ENCODE measurements at places on chromosomes 2 and 18.
A peak's percentile ranks its signal among the peaks of the same experiment; 100 is the strongest.

DNA sequence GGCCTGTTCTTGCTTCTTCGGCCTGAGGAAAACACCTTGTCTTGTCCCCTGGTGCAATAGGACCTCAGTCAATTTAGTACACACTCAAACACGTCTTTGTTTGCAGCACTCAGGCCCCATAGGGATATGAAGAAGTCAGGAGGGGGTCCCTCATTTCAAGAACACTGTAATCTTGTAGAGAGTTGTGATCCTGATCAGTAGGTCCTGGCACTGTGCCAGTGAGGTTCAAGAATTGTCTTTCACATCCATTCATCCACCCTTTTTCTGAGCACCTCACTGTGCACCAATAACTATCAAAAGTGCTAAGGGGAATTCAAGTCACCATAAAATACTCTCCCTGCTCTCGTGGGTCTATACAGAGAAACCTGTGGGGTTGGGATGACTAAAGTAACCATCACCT is 131.4 kb upstream of the LHCGR start:
- no peak for DNase-seq

DNA sequence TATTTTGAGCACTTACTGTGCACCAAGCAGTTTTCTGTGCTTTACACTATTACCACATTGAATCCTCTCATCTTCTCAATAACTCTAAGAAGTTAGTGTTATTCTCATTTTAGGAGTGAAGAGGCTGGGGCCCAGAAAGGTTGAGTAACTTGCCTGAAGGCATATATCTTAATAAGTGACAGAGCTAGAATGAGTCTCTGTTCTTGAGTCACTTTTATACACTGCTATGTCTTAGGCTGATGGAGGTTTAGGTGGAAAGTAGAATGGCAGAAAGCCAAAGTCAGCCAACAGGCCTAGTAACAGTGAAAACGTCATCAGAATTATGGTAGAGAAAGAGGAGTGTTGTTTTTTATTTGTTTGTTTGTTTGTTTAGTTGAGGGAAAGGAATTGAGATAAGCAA is 27.9 kb upstream of the RPE start:
- DNase-seq: peak; percentile 48

- peak; percentile 85 for DNase-seq
These were observed 255.3 kb upstream of the AGAP1 start for GRCh38 chr2:235238537-235238936.

DNA sequence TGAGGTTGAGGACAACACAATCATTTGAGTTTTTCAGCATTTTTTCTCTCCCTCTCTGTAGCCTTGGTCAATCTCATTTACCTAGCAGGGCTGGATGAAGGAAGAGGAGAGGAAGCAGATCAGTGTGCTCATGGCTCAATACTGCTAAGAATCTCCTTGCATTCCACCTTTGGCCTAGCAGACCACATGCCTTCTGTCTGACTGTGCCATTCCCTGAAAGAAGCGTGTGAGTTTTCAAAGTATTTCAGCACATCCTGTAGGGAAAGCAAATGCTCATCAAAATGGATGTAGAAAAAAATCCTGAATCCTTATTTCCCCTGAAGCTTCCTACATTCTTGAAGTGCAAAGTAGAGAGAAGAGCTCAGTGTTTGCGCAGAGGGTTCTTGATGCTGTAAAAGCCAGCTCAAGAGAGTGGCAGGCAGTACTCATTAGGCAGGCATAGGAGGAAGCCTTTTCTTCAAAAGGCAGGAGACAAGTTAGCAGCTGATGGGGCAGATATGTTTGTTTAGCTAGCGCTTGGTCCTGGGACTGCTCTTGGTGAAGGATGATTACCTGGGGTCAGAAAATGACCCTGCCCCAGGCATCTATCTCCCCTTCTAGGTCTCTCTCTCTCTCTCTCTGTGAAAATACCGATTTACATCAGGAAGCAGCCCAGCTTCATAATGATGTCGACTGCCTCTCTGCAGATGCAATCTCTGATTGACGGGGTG is 14.4 kb upstream of the PIK3C3 start:
- peak; percentile 67 for DNase-seq

- no peak for DNase-seq
These were observed 28.2 kb downstream of the LAMA1 start for GRCh38 chr18:7089369-7089768.

DNA sequence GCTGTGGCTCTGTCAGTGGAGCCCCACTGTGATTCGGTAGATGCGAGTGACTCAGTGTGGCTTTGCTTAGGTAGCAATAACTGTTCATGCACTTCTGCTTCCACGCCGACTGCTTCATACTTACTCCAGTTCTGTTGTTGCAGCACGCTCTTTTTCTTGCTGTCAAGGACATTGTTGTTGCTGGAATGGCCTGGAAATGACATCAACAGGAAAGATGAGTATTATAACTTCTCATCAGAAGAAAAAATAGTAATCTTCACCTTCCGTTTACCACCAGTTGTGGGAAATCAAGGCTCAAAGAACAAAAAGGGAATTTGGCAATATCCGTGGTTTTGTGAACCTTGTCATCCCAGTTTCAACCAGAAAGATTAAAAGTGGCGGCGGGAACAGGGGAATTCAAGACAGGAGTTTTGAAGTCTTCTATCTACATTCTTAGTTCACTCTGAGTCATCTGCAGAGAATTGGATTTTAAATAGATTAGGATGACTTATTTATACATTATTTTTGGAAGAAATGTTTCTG is 8.3 kb downstream of the TM4SF20 start:
- peak; percentile 31 for DNase-seq

DNA sequence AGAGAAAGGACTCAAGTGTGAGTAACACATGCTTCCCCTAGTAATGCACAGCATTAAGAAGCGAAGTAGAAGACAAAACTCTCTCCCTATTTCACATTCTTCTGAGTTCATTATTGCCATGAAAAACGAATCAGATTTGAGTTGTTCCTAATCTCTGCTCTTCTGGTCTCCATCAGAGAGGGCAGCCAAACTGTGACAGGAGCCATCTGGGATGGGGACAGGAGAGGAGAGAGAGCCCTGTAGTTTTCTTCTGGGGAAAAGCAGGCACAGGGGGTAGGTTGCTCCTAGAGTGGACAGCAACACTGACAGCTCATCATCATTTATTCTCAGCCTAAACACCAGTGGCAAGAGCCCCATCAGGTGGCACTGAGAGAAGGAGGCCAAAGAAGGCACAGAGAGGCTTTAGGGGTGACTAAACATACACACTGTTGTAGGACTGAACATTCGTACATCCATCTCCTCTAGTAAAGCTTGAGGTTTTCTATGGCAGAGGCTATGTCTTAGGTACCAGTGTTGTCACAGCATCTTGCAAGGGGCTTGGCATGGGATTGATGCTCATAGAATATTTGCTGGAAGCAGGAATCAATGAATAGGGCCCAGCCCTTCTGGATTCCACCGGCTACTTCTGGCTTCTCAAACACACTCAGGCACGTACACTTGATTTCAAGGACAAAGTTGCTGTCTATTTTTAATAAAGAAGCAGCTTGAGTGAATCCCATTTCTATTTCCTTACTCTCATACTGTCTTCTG is 33.1 kb downstream of the SLC8A1 start:
- DNase-seq: no peak

GRCh38 chr18:46946656-46947282 is 29.4 kb downstream of the KATNAL2 start:
- DNase-seq: peak; percentile 90

- DNase-seq: no peak
These were observed 136.5 kb downstream of the TDRD15 start for GRCh38 chr2:21260311-21260710.

- DNase-seq: no peak
These were observed 205.0 kb downstream of the TMX3 start for GRCh38 chr18:68509902-68510301.

- peak; percentile 57 for DNase-seq
These were observed 44.6 kb downstream of the CD8B2 start for GRCh38 chr2:106531676-106532214.

DNA sequence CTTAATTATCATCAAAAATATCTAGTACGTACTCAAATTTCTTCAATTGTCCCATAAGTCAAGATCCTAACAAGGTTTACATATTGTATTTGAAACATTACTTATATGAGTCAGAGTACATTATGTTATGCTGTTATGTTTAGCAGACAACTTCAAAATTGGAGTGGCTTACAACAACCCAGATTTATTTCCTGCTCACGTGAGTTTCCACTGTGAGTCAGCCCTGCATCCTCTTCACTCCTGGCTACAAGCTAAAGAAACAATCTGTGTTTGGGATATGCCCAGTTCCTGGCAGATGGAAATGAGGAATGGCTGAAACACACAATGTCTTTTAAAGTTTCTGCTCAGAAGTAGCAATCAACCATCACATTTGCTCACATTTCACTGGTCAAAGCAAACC is 31.5 kb upstream of the TANC1 start:
- peak; percentile 88 for DNase-seq

GRCh38 chr18:57455576-57456129 is 20.5 kb downstream of the ONECUT2 start:
- no peak for DNase-seq

- no peak for DNase-seq
These were observed 92.1 kb downstream of the AOX1 start for GRCh38 chr2:200677721-200678532.

DNA sequence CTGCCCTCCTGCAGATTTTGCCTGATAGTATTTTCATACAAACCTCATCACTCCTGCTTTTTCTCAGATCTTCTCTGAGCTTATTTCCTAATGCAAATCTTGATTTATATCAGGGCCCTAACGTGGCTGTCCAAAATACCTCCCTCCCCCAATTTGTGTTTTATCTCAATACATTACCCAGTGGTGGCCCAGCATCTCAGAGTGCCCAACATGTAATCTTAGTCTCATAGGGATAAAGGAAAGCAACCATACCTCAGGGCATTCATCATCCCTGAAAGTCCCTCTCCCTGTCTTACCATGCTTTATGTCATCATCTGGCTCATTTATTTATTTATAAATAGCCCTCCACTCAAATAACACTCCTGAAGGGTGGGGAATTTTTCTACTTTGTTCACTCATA is 135.3 kb downstream of the SLC8A1 start:
- no peak for DNase-seq

DNA sequence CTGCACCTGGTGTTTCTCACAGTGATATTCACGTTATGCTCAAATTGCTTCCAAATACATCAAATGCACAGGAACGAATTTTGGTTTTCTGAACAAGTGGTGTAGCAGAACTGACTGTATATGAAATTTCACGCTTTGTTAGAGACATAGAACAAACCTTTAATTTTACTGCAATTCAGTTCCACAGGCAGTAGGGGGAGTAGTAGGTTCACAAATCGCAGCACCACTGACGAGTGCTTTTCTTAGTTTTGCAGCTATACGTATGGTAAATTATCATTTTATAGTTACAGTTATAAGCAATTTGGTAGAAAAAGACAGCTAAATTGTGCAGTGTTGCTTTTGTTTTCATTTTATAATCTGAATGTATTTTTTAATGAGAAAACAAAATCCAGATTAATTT is 113.3 kb downstream of the KIAA1328 start:
- peak; percentile 34 for DNase-seq

- peak; percentile 27 for DNase-seq
These were observed 51.4 kb upstream of the SPRED2 start for GRCh38 chr2:65483763-65484162.

GRCh38 chr2:36197181-36197971 is 158.2 kb upstream of the CRIM1 start:
- no peak for DNase-seq

DNA sequence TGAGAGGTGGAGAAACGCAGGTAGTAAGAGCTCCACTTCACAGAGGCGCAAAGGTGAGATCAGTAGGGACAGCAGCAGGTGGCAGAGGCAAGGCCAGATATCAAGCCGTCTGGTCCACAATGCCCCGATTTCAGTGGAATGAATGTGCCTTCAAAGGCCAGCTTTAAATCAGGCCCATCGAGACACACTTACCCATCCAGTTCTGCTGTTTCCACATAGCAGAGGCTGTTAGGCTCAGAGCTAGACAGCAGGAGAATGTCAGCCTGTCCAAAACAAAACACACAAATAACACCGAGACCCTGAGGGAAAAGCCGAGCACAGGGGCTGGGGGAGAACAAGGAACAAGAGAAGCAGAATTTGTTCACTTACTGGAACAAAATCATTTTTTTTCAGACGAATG is 75.8 kb upstream of the NARS1 start:
- DNase-seq: no peak

- DNase-seq: no peak
These were observed 24.8 kb upstream of the GALNT14 start for GRCh38 chr2:31163011-31163539.

GRCh38 chr2:42755191-42755880 is 8.6 kb downstream of the OXER1 start:
- peak; percentile 55 for DNase-seq

Data from RPMI7951 (cell line).